Epithelial cell of prostate (primary cell): ENCODE measurements at places on chromosomes 5 and 9.

DNA sequence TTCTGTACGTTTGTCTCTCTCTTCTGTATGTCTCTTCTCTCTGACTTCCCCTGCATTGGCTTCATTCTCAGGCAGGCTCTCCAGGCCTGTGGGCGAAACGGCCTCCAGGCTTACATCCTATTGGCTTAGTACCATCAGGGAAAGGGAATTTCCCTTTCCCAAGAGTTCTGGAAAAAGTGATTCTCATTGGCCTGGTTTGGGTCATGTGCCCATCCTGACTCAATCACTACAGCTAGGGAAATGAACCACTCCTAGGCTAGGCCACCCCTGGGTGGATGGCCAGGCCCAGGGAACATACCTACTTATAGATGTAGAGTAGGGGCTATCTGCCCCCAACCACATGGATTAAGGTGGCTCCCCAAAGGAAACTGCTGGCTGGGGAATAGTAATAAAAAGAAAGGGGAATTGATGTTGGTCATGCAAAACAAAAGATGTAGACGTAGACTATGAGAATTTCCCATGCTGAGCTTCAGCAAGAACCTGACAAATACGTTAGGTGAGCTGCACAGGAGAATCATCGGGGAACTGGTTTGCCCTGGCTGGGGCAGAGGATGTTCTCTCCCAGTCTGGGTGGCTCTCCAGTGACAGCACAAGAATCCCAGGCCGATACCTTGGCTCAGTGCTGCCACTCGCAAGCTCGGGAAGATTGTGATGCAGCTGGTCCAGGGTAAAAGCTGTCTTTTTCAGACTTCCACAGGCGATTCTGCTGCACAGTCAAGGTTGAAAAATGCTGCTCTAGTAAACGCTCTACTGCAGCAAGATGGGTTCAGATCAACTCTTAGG is 3.7 kb upstream of the EGR1 start:
- DNase-seq = no peak

GRCh38 chr9:4020755-4021296 is 279.0 kb downstream of the GLIS3 start:
- no peak for DNase-seq

DNA sequence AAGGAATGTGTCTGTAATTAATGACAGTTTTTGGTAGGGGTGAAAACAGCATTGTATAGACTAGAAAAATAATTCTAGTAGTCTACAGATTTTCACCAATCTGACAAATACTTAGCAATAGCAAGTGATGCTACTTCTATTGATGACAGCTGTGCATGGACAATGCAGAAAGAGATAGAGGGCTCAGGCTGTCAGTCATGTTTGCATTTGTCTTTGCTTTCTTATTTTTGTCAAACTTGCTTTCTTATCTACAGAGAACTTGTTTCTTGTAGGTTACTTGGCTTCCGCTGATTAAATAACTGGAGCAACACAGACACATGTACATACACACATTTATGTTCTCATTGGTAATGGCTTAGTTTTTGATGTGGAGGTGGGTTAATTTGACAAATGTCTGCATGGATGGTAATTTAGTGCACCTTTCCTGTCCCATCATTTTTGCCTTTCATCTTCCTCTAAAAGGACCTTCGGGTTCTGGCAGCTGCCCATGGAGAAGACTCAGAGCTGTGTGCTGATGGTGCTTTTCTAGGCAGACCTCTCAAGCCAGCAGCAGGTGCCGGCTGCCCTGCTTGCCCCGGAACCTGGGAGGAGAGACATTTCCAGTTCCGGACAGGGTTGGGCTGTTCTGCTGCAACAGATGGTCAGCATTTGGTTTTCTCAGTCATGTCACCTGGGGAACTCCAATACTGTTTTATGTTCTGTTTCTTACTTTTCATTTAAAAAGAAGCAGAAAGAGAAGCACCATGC is 28.8 kb downstream of the CAMK4 start:
- no peak for DNase-seq

DNA sequence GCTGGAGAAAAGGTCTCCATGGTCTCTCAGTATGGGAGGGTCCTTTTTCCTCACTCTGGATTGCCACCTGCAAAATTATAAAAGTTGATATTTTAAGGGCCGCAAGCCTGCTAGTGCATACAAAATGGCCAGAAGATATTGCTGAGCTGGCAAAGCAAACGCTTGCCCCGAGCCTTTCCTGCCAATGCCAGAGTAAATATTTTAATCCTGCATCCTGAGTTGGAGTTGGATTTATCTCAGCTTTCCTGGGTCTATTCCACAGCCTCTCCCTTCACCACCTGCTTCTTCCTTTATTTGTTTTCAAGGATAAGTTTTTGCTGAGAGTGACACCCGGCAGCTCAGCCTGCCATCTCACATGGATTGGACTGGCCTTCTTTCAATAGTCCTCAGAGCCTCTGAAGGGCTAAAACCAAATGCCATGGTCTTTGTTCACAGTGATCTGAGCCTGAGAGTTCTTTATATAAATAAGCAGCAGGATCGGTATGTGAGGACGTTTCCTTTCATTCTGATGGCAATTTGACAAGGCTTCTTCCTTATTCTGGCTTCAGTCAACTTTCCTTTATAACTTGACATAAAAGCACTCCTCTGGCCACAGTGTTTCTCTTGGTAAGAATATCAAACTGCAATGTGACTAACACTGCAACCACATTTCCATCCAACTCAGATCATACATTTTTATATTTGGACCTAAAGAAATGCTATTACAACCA is 170.1 kb downstream of the ADAMTS12 start:
- DNase-seq = no peak

DNA sequence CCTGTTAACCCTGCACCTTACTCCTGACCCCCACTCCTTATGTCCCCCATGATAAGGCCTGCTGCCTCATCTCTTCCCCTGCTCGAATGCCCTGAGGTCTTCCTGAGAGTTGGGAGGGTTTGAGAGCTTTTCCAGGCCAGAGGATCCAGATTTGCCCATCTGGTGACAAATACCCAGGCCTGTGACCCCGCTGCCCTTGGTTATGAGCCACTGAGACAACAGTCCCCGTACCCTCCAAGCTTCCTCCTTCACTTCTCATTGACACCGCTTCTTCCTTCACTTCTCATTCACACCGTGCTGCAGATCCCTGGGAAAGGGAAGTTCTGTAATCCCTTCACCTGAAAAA is 593 bp downstream of the GM2A start:
- DNase-seq = no peak

GRCh38 chr5:60210810-60211209 is 317.3 kb upstream of the PDE4D start:
- DNase-seq = no peak

- DNase-seq = no peak
These were observed 89.4 kb downstream of the NR3C1 start for GRCh38 chr5:143314099-143314498.

- no peak for DNase-seq
These were observed 28.5 kb upstream of the NKD2 start for GRCh38 chr5:980001-980588.

DNA sequence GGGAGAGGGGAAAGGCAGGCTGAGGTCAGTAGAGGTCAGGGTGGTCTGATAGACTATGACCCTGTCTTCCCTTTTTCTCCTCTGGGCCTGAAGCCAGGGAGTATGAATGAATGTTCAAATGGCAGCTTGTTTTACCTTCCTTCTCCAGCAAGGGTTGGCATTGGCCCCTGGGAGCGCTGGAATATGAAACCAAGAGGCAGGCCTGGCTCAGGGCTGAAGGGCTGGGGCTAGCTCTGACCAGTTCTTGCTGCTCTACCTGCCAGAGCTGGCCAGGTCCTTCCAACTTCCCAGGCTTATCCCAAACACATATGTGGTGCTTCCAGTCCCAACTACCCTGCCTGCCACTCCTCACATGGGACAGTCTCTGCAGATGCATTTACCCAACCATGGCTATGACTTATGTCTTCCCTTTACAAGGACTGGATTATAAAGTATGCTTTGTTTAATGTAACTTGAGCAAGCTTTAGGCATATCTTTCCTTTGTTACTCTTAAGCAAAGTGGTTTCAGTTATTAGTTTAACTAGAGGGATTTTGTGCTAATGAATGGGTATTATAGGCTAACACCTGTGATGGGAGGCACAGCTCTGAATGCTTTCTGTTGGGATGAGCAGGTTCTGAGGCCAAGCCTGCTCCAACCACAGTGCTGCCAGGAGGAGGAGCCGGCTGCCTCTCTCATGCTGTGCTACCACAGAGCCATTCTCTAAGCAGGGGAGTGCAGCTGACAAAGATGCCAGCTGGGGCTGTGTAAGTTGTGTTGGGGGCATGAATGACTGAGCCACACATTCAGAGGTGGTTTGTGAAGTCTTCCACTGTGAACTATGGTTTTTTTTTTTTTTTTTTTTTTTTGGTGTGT is 6.1 kb downstream of the CCNI2 start:
- no peak for DNase-seq

GRCh38 chr5:122870219-122870856 is 24.9 kb downstream of the SNX24 start:
- no peak for DNase-seq

DNA sequence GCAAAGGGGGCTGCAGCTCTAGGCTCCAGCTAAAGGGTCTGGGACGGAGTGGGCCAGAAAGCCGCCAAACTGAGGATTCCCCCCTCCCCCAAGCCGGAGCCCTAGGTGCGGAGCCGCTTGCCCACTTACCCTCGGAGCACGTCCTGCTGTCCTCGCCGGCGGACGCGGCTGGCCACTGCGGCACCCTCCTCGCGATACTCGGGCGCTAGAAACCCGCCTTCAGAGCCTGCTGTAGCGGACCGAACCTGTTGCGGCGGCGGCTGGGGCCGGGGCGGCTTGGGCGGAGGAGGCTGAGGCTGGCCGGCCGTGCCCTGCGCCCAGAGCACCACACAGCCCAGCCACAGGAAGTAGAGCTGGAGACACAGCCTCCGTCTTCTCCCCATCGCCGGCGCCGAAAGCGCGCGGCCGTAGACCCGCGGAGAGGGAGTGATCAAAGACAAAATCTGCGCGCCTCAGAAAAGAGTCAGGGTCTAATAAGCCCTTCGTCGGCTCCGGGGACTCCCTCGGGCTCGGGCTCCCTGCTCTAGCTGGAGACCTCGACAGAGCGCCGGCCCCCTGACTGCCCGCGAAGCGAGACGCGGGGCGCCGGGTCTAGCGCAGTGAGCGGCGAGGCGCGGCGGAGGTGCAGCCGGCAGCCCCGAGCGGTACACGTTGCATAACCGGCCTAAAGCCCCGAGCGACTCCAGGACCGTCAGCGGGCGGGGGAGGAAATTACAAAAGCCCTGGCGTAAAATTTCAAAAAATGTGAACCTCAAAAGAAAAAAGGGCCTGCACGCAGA is 635 bp downstream of the FBN2 start:
- no peak for DNase-seq

DNA sequence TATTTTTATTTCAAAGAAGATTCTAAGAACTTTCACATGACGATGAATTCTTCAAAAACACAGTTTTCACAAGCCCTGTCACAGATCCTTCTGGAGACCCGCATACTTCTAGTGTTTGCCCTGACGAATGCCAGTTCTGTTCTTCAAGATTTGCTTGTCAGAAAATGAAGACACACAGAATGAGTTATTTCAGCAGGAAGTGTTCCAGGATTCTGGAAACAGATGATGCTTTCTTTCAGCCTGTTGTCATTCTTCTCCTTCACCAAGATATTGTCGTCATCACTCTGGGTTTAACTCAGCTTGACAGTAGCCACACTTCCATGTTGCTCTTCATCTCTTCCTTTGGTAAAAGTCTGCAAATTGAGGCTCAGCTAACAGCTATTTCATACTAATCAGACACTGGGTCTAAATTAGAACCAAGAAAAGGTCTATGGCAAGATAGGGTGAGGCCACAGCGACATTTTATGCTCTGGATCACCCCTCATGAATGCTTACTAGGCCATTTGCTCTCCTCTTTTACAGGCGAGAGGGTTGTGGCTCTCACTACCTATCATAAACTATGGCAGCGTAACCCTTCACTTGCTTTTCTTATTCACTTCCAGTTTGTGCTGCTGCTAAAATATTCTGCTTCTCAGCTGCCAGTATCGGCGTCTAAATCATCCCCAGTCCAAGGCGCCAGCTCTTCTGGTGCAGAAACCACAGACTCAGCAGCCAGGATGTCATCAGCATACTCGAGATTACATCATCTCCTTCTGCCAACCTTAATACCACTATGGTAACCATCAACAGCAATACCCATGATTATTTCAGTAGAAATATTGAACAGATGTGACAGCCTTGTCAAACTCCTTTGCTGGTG is 159.6 kb upstream of the TBCA start:
- no peak for DNase-seq

DNA sequence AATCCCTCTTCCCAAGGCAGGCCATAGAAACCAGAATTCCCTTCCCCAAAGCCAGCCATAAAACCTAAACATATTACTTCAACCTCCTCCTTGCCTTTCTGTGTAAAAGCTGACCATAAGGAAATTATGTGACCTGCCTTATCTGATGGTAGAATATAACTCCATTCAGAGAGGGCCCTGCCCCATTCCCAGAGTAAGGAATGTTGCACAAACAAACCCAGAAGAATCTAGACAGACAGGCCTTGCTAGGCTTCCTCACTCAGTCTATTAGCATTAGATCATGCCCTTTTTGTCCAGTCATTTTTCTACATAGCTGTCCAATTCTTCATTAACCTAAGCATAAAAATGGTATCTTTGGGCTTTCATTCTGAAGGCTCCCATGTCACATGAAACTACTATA is 17.8 kb upstream of the IFNB1 start:
- no peak for DNase-seq

GRCh38 chr5:55681301-55681700 is 30.8 kb downstream of the SLC38A9 start:
- no peak for DNase-seq

GRCh38 chr5:53891159-53891558 is 330.7 kb downstream of the NDUFS4 start:
- no peak for DNase-seq

GRCh38 chr9:90085633-90086032 is 480.8 kb downstream of the GADD45G start:
- DNase-seq = no peak

DNA sequence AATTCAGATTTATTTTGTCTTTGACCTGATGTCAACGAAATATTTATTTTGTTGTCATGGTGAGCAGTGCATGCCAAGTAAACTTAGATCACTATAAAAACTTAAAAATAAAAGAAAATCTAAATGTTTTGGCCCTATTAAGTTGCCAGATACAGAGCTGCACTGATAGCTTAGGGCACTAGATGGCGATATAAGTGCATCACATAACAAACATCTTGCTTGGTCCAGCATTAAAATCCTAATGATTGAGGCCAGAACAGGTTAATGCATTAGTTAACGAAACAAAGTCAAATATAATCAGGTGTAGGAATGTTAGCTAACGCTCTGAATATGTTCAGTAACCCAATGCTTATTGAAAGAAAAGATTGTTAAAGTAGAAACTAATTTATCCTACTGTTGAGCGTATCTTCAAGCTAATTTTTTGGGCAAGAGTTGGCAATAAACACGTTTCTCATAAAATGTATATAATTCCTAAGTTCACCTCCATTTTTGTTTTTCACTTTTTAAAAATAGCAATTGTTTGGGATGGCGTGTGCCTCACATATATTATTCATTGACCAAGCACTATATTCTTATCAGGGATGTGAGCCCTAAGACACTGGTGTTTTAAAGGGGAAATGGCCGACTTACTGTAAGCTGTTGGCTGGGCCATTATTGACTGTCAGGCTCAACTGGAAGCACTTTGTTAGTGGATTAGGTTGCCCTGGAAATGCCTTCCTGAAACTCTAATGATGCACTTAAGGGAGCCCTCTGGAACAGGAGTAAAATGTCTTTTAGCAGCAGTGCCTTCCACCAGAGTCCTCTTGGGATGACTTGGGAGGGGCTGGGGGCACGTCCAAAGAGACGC is 33.3 kb downstream of the KCTD16 start:
- peak; percentile 5 for DNase-seq

GRCh38 chr5:90015584-90016018 is 394.0 kb downstream of the CETN3 start:
- no peak for DNase-seq

- no peak for DNase-seq
These were observed 574.7 kb downstream of the TLE4 start for GRCh38 chr9:80146466-80146865.
